AG04450 (cell line): ENCODE measurements at places on chromosomes 3 and 15. TPM values are rescaled to one million over a fixed set of nuclear protein-coding genes. Genes with fewer than 3 reads are reported as not detected.

Gene ROPN1
- 0.25 and 0.29 TPM in 2 replicates for polyA plus RNA-seq

Gene TUSC7
- not detected in 2 replicates for polyA plus RNA-seq

DNA sequence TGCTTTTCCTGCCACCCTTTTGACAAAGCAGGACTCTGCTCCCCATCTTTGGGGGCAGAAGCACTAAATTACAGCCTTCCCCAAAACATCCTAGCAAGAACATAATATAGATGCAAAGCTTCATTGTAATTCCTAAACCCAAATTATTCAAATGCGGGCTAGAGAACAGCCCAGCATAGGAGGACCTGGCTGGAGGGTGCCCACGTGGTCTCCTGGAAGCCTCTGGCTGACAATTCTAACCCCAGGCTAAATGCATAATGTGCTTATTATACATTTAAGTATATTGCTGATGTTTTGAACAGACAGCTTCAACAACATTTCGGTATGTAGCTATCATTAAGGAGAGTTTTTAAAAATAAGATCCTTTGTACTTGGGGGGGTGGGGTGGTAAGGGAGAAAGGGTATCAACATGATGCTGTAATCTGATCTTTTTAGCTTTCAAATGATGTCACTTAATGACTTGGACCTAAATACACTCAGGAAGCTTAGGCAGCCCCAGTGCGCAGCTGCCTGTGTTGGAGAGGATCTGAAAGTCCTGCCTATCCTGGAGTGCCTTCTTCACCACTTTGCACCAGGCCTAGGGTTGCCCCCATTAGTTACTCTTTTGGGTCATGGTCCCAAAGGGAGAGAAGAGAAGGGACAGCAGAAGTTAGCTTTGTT lies 57.2 kb upstream of the USP3 start:
- no peak for DNase-seq

- DNase-seq: no peak
Measured at GRCh38 chr15:70132139-70132538, 34.4 kb upstream of the TLE3 start.

GRCh38 chr3:137963463-137963862 lies 46.5 kb upstream of the CLDN18 start:
- no peak for DNase-seq

DNA sequence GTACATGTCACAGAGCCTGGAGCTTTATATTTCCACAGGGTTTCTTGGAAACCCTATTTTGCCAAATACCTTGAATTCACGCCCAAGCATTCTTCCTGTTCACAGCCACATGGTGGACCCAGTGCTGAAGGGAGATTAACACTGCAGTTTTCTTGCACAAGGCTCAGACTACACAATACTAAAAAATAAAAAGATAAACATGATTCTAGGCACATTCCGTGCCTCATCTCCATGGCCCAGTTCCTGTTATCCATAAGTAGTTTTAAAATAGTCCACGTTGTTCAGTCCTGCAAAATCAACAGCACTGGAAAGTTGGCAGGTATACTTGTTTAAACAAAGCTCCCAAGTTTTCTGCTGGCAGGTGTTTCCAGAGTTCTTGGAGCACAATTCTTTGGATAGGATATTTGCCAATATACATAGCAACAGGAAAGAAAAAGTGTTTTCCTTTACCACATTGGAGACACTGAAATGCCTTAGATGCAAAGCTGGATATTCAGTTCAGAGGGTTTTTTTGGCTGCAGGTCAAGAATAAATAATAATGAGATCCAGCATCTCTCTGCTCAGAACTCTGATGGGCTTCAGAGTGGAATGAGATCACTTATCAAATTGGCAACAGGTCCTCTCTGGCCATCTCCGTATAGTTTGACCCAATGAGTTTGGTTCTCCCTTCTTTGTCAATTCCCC lies 88.1 kb upstream of the TGFBR2 start:
- no peak for DNase-seq

- no peak for DNase-seq
Measured at GRCh38 chr15:34905047-34905446, 64.5 kb downstream of the AQR start.
